ENCODE measurements at places on chromosomes 3 and 15.

GRCh38 chr3:23114432-23114831 is 88.7 kb upstream of the UBE2E2 start:
- no peak for DNase-seq

- no peak for DNase-seq
These were observed 134.3 kb downstream of the VGLL4 start for GRCh38 chr3:11509173-11510000.

GRCh38 chr3:101828691-101829436 is 20.4 kb upstream of the NFKBIZ start:
- DNase-seq: no peak

DNA sequence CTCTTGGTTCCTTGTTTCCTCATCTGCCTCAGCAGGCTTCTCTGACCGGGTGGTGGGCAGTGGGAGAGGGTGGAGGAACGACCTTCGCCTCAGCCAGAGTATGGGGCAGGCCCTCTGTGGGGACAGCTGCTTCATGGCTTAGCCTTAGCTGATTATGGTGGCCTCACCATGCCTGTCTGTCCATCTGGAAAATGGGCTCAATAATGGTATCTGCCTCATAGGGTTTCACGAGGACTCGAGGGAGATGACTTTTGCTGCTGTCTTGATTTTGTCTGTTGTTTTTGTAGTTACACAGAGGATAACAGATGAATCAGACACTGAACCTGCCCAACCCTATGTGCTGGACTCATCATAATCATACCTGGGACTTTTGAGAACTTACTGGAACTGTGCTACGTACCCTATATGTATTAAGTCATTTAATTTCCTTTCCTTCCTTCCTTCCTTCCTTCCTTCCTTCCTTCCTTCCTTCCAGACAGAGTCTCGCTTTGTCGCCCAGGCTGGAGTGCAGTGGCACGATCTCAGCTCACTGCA is 46.5 kb downstream of the CDC25A start:
- DNase-seq: no peak

DNA sequence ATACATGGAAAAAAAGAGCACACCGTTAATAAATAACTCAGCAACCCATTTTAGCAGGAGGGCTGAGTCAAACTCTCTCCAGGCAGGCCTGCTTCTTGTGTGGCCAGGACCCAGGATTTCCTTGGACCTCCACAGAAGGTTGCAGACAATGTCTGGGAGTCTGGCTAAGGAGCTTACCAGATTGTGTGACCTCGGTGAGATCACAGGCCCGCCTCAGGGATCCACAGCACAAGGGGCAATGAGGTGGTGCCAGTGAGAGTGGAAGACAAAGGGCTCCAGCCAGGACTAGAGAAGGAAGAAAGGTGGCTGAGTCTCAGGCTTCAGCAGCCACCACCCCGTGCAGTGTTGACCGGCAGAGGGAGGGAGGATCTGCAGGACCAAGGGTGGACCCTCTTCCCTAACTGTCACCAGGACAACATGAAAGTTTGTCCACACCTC is 32.2 kb upstream of the SEC22A start:
- DNase-seq: no peak

DNA sequence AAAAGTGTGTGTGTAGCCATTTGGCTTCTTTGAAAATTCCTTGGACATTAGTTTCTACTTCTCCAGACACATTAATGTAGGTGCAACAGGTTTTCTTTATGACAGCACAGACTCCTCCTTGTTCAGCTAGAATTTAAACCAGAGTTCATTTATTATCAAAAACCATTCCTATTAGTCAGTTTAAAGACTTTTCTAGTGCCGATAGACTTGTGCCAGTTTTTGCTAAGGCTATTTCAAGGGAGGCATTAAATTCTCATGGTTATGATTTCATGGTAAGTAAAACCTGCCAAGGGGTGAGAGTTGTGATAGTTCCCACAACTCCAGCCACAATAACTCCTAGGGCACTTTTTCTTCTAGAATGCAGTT is 20.6 kb upstream of the SENP7 start:
- DNase-seq: no peak

DNA sequence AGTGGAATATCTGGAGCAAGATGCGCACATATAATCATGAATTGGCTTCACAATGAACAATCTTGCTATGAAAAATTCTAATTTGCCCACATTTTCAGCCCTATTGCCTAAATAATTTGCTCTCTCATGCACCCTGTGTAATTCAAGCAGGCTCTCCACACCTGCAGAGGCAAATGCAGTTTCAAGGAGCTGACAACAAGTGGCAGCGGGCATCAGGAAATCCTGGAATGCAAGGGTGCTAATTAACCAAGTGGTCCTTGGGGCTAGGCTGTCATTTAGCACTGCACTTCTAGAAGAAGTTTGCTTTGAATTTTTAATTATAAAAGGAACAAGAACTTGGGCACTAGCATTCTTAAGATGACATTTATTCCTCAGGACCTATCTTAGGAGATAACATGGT is 56.3 kb upstream of the ICE2 start:
- DNase-seq: no peak

GRCh38 chr3:129626744-129627349 is 20.4 kb upstream of the PLXND1 start:
- DNase-seq: no peak

Measured in stimulated activated CD8-positive, alpha-beta memory T cell treated with anti-CD3 and anti-CD28 coated beads, Interleukin-4, amount 100 ng/mL, for 4 hours (primary cell).